ENCODE measurements at places on chromosomes 16 and 17.

DNA sequence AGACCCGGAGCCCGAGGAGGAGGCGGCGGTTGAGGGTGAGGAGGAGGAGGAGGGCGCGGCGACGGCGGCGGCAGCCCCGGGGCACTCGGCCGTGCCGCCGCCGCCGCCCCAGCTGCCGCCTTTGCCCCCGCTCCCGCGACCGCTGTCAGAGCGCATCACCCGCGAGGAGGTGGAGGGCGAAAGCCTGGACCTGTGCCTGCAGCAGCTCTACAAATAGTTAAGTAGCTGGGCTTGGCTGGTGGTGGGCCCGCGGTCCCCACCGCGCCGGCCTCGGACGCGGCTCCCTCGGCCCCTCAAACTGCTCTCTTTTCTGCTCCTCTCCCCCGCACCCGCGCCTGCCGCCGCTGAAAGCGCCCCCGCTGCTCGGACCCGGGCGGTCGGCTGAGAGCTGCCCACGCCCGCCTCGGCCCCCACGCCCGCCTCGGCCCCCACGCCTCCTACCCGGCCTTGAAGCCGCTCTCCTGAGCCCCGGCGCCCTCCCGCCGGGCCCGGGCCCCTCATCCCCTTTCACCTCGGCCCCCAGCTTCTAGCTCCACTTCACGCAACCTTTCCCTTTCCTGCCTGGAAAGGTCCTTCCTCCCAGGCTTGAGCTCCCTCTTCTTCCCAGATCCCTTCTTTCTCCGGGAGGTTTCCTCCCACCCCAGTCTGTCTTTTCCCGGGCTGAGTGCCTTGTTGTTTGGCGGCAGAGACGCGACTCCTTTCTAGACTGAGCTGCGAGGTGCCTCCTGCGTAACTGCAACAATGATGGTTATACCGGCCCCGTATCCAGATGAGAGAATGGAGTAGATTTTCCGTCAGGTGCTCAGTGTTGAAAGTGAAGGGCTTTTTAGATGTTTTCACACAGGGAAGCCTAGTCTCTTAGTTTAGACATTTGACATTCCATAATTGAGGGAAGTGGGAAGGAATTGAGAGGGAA, 850 bp downstream of the PPM1E start:
- peaks cover 8% of the 10 kb centered on the region for H3K4me1 ChIP-seq
- H3K36me3 ChIP-seq, result no peaks in the 10 kb centered on the region
- H3K4me3 ChIP-seq, result peak overlapping the region; percentile 96

DNA sequence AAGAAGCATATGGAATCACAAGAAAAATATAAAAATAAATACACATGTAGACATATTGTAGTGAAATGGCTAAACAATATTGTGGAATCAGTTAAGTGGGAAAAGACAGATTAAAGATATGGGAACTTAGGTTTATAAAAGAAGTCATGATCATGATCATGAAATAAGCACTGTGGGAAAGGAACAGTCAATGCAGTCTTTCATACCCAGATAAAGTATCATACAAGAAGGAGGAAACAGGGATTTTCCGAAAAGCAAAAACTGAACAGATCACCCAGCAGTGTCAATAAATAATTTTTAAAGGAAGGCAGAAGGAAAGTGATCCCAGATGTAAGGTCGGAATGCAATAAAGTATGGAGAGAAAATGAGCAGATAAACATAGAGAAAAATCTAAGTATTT, 71.6 kb downstream of the NETO2 start:
- no peak overlapping the region for H3K4me3 ChIP-seq
- no peaks in the 10 kb centered on the region for H3K27me3 ChIP-seq
- H3K36me3 ChIP-seq, result no peaks in the 10 kb centered on the region

GRCh38 chr17:40319651-40320540, 10.9 kb downstream of the RARA start:
- DNase-seq, result no peak
- no peaks in the 10 kb centered on the region for H3K27me3 ChIP-seq
- H3K27ac ChIP-seq, result no peak overlapping the region
- peak overlapping the region; percentile 90 for H3K4me3 ChIP-seq

- no peaks in the 10 kb centered on the region for H3K36me3 ChIP-seq
- H3K27ac ChIP-seq, result no peak overlapping the region
- peaks cover 60% of the 10 kb centered on the region for H3K27me3 ChIP-seq
- no peak for DNase-seq
Observed at GRCh38 chr16:56611281-56611833, 3.0 kb downstream of the MT2A start.

DNA sequence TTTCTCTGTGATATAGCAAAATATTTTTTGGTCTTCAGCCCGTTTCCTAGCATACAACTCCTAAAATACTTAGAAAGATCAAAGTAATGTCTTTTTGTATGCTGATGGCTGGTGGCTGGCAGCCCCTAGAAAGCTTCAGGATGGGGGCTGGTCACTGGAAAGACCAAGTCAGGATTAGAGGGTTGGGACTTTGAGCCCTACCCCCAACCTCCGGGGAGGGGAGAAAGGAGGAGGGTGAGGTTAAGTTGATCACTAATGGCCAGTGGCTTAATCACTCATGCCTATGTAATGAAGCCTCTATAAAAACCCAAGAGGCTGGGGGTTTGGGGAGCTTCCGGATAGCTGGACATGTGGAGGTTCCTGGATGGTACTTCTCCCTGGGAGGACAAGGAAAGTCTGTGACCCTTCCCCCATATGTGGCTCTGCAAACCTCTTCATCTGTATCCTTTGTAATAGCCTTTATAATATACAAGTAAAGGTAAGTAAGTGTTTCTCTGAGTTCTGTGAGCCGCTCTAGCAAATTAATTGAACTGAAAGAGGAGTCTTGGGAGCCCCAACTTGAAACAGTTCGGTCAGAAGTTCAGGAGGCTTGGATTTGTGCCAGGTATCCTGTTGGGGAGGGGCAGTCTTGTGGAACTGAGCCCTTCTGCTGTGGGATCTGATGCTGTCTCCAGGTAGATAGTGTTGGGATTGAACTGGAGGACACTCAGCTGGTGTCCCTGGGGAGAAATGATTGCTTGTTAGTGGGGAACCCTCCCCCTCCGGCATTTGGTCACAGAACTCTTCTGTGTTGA, 3.5 kb downstream of the SLC7A6 start:
- H3K27me3 ChIP-seq, result no peaks in the 10 kb centered on the region
- H3K36me3 ChIP-seq, result no peaks in the 10 kb centered on the region
- DNase-seq, result no peak
